Endothelial cell of umbilical vein (primary cell): ENCODE measurements at places on chromosomes 12 and 14. TPM values are rescaled to one million over a fixed set of nuclear protein-coding genes. Genes with fewer than 3 reads are reported as not detected.

Gene STAC3
- 0.55 and 1.0 TPM in 2 replicates for total RNA-seq

Gene PMEL
- 0.42 and 0.51 TPM in 2 replicates for total RNA-seq

Gene TAS2R31
- 3.2 and 4.3 TPM in 2 replicates for total RNA-seq

Gene HOXC6
- total RNA-seq = 0.51 and 0.58 TPM in 2 replicates

Gene ERP27
- 0.88 and 1.4 TPM in 2 replicates for total RNA-seq

Gene DPF3
- 3.5 and 8.1 TPM in 2 replicates for total RNA-seq

Gene TMEM117
- total RNA-seq = 2.7 and 3.8 TPM in 2 replicates

Gene TRAF3
- total RNA-seq = 25.6 and 27.6 TPM in 2 replicates

Gene RAD51AP1
- total RNA-seq = 23.1 and 23.4 TPM in 2 replicates

Gene SPX
- total RNA-seq = not detected in 2 replicates

Gene FAM90A1
- not detected in 2 replicates for total RNA-seq

Gene FGF6
- not detected in 2 replicates for total RNA-seq

Gene KRT4
- not detected in 2 replicates for total RNA-seq

Gene MMAB
- total RNA-seq = 45.9 and 46.0 TPM in 2 replicates
